ENCODE measurements at places on chromosomes 1 and 21.

- no peak for DNase-seq
Observed at GRCh38 chr1:111665497-111665896, 45.9 kb downstream of the RAP1A start.

DNA sequence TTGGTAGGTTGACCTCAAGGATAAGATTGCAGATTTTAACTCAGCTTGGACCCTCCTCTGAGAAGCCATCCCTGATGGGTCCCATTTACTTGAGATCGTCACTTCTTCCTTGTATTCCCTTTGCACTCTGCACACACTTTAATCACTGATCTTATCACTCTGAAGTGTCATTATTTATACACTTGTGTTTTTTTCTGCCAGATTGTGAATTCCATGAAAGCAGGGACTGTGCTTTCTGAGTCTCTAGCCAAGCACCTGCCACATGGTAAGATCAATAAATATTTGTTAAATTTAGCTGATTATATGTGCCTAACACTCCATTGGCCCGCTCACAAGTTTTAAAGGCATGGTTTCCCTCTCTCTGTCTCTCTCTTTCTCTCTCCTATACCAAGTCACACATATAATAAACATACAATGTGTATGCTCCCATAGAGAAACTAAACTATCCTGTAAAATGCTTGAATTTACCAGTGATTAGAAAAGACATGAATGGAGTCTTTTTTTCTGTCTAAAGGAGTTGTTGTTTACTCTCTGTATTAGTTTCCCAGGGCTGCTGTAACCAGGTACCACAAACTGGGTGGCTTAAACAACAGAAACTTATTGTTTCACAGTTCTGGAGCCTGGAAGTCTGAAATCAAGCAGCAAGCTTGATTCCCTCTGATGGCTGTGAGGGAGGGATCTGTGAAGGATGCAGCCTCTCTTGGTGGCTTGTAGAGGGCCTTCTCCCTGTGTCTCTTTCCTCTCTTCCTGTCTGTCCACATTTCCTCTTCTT lies 105.2 kb upstream of the GADD45A start:
- DNase-seq = no peak

DNA sequence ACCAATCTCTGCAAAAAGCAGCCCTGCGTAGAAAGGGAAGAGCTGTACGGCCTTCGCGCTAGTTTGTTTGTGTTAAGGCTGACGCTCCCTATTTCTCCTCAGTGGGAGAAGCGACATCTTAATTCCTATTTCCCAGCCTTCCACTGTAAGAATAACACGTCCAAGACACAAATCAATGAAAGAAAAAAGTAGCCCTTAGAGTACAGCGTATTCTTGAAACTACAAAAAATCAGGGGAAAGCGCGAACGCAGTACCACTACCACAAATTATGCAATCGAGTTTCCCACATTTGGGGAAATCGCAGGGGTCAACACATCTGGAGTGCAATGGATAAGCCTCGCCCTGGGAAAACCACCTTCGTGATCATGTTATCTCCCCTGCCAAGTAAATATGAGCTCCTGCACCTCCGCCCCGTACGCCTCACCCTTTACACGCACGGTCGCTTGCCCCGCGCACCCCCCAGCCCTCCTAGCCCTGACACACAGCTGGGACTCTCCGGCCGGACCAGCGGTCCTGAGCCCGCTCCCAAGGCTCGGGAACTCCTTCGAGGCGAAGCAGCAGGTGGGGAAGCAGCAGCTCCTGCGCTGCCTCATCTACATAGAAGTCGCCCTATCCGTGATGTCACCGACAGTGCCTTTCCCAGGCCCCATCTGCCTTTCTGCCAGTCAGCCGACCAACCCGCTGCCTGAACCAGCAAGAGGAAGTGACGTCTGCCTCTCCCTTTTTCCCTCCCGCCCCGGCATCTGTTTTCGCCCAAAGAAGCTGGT lies 94.7 kb downstream of the PPIAL4G start:
- no peak for DNase-seq

DNA sequence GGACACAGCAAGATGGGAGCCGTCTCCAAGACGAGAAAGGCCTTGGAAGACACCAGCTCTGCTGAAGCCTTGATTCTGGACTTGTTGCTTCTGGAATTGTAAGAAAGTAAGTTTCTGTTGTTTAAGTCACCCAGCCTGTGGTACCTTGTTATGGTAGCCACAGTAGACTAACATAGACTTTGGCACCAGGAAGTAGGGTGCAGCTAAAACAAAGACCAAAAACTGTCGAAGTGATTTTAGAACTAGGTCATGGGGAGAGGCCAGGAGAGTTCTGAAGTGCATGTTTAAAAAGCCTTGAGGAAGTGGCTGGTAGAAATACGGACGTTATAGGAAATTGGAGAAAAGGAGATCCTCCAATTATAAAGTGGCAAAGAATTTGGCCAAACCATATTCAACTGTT lies 28.5 kb downstream of the ZNF496 start:
- no peak for DNase-seq

- no peak for DNase-seq
Observed at GRCh38 chr1:92502247-92502646, 15.5 kb upstream of the GFI1 start.

GRCh38 chr1:3620708-3621107 lies 4.1 kb upstream of the TPRG1L start:
- DNase-seq = no peak

Data from cortex of kidney (tissue), 1 donor.